HFFc6 (cell line): ENCODE measurements at places on chromosomes 5 and 9.

DNA sequence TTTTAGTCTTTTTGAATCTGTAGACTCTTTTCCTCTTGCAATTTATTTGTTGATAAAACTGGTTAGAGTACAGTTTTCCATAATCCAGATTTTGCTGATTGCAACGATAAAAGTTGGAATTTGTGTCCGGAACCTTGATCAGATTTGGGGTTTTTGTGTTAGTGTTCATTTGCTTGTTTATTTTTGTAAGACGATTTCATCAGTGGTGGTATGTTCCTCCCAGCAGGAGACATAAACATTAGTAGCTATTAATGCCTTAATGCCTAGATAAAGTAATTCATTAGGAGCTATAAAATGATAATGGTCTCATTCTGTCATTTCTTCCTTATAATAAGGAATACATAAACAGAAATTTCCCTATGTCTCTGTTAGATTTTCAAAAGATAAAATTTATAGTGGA, 21.3 kb downstream of the RPS6 start:
- DNase-seq: no peak

GRCh38 chr9:76643399-76644117, 120.7 kb upstream of the PCA3 start:
- no peak for DNase-seq

DNA sequence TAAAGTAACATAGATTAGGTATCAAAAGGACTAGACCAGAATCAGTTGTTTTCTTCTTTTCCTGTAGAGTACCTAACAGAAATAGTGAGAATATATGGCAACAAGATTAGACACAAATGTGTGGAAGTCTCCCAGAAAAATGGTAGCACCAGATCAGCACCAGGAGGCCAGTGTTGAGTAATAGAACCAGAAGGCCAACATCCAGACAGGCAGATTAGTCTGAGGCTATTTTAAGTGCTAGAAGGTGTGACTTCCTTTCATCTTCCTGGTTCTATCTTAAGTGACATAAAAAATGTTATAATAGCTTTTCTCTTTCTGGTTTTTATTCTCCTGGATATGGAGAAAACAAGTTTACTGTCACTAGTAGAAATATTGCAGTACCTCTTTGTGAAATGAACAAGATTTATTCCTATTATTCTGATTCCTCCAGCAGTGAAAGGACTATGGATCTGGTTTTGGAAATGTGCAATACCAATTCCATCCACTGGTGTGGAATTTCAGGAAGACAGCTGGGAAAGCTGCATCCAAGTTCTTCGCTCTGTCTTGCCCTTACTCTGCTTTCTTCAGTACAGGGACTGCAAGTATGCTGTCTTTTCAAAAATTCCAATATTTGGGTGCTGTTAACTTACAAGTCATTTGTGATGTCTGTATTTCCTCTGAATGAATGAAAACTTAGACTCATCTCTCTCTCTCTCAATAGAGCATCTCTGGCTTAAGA, 39.1 kb downstream of the SHLD3 start:
- DNase-seq: peak; percentile 22

DNA sequence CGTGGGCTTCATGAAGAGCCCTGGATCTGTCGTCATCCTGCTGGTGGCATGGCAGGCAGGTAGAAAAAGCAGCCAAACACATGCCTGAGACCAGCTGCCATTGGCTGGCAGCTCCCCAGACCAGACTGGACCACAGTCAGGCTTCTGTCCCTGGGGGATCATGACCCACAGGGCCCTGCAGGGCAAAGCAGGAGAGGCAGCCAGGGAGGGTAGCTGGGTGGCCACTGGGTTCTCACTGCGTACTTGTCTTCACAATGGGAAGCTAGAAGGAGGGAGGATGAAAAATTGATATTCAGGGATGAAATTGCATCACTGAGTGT, 67.8 kb upstream of the GARNL3 start:
- DNase-seq: no peak

GRCh38 chr5:124662181-124662781, 84.2 kb downstream of the ZNF608 start:
- no peak for DNase-seq

DNA sequence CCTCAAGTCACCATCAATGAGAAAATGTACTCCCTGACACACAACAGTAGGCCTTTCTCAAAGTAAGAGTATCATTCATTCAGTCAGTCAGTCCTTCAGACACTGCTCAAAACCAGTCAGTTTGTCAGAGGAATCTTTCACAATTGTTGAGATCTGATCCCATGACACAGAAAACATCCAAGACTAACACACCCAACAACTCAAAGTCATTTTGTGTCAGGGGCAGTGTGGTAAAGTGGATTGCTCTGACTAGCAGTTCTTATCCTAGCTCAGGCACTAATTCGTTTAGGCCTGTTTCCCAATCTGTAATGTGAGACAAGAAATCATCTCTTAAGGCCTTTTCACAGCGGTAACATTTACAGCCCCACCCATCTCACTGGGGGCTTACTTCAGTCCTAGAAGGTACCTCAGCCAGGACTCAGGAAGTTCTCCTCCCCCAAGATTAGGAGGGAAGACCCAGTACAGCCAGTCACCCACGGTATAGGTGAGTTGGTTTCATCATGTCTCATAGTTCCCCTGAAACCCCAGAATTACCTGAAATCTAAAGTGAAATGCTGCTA, 31.9 kb downstream of the SH3TC2 start:
- DNase-seq: no peak
